ENCODE measurements at places on chromosomes 11 and 22.

DNA sequence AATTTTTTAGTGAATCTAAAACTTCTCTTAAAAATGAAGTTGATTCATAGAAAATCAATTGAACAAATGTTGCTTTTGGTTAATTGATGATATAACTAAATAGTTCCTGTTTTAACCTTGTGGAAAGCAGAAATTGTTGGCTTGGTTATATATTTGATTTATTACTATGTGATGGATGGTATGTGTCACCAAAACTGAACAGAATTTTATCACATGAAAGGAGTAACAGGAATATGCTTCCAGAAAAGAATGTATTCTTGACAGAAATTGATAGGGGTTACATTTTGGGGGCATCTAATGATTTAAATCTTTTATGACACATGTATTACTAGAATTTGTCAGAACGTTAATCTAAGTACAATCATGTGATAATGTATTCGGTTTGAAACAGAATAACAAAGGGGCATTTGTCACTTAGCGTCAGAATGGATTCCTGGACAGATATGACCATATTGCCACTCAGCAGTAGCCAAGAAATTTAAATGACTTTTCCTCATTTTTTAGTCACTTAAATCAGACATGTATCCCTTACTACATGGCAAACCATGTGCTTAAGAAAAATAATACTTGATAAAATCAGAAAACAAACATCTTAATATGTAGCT, 295.2 kb downstream of the GRM5 start:
- no peak overlapping the region for H3K27ac ChIP-seq
- H3K4me3 ChIP-seq, result no peak overlapping the region
- DNase-seq, result no peak
- H3K27me3 ChIP-seq, result no peaks in the 10 kb centered on the region

- H3K4me1 ChIP-seq, result no peaks in the 10 kb centered on the region
- H3K27me3 ChIP-seq, result no peaks in the 10 kb centered on the region
- H3K27ac ChIP-seq, result no peak overlapping the region
- H3K4me3 ChIP-seq, result no peak overlapping the region
- H3K36me3 ChIP-seq, result no peaks in the 10 kb centered on the region
Observed at GRCh38 chr11:34585735-34586487, 35.0 kb upstream of the EHF start.

DNA sequence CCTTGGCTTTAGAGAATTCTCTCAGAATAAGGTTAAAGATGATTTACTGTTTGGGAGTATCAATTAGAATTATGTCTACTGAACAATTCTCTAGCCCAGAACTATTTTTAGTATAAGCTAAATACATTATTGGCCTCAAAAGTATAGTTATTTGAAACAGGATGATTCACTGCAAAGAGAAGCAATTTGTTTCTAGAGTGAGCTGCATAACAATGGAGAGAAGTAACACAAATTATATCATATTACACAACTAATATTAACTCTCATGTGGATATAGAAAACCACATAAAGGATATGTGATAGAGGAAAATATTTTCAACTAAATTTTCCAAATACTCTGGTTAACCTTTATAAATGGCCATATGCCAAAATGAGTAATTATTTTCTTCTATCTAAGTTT, 24.9 kb downstream of the PGM2L1 start:
- DNase-seq, result no peak
- H3K27ac ChIP-seq, result no peak overlapping the region
- no peak overlapping the region for H3K4me3 ChIP-seq
- no peaks in the 10 kb centered on the region for H3K4me1 ChIP-seq

GRCh38 chr11:125141686-125142535, 22.6 kb upstream of the PKNOX2 start:
- peaks cover 79% of the 10 kb centered on the region for H3K27me3 ChIP-seq
- no peak overlapping the region for H3K27ac ChIP-seq
- peaks cover 43% of the 10 kb centered on the region for H3K4me1 ChIP-seq
- DNase-seq, result peak; percentile 94
- no peaks in the 10 kb centered on the region for H3K36me3 ChIP-seq

GRCh38 chr11:94849839-94850238, 81.7 kb downstream of the AMOTL1 start:
- H3K27ac ChIP-seq, result no peak overlapping the region
- no peak overlapping the region for H3K4me3 ChIP-seq
- H3K4me1 ChIP-seq, result no peaks in the 10 kb centered on the region
- H3K27me3 ChIP-seq, result no peaks in the 10 kb centered on the region

Measured in GM23338 (cell line).